ENCODE measurements at places on chromosomes 6 and 20.

- peak; percentile 2 for DNase-seq
These were observed 198.7 kb downstream of the RIMS1 start for GRCh38 chr6:72084992-72085569.

DNA sequence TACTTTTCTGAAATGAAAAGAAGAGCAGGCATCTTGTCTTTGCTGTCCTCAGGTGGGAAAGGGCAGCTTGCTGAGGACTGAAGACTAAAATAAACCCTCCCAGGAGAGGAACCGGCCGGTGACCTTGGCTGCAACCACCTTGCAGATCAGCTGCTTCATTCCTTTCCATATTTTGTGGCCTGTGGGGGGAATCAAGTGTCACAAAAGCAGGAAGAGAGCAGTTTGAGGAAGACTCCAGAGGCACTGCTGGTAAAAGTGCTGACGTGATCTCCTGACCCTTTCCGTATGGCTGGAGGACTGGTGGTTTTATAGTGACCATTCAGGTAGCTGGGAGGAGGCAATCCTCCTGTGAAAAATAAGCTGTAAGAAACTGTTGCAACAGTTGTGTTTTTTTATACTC lies 157.0 kb downstream of the PLCB4 start:
- DNase-seq = no peak

DNA sequence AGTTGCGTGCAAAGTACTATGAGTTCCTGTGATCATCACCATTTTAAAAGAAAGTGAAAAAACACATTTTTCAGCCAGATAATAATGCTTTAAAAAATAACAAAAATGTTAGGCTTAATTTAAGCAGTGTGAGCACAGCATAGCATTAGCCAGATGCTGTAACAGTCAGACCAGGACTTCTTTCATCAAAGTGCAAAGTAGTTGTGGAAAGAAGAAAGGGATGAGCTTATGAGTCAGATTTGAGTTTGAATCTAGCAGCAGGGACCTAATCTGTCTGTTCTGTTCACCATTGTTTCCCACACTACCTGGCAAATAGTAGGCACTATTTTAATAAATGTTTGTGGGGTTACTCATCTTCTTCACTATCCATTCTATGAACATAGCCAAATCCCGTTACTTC lies 70.1 kb downstream of the KLHL32 start:
- DNase-seq = no peak

- no peak for DNase-seq
These were observed 24.2 kb downstream of the SGK1 start for GRCh38 chr6:134293659-134294161.

DNA sequence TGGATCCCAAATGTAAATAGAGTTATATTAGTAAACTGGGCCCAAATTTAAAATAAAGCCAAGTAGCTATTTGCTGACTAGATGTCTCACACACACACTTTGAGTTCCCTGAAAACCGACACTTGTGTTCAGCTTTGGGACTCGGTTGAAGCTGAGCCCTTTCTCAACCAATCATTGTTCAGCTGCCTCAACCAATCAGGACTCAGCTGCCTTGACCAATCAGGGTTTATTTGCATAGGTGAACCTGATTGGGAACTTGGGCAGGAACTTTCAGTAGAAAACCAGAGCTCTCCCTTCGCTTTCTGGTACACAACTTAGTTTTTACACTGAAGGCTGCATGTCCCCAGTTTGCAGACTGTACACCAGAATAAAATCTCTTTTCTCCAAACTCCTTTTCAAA lies 301.7 kb downstream of the FOXA2 start:
- DNase-seq = no peak

DNA sequence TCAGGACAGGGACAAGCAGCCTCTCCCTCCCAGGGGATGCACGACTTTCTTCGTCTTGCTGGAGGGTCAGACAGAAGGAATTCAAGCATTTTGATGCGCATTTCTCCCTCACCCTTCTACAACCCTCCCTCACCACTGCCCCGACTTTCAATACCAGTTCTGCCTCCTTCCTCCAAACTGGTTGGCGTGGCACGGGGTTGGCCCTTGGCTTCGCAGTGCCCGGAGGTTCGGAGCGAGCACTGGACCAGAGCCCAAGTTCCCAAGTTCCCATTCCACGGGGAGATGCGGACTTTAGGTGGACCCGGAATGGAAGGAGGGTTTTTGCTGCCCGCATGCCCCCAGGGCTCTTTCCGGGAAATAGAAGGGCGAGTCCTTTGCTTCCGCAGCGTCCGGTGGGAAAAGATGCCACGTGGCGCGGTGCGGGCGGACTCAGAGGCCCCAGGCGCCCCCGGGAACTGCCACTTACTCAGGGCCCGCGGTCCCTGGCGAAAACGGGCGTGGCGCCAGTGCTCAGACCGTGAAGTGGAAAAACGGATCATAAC lies 8.0 kb upstream of the LAMP5 start:
- no peak for DNase-seq

Data from CD8-positive, alpha-beta T cell (primary cell).